ENCODE measurements at places on chromosomes 4 and X.

GRCh38 chrX:9310616-9311015, 154.2 kb upstream of the TBL1X start:
- no peak for DNase-seq

DNA sequence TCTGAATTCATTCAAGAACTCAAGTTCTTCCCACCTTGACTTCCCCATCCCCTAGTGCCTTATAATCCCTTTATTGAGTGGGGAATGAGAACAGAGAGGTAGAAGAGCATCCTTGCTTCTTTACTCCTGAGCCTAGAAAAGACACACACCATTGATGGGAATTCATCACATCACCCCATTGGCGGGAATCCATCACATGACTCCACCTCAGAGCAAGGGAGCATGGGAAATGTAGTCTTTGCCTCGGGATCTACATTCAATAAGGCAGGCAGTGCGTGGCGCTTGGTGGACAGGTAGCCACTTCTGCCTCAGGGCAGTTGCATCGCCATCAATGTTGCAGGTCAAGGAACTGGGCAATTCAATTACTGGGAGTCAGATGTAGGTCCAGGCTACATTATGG, 50.7 kb downstream of the MXRA5 start:
- no peak for DNase-seq

DNA sequence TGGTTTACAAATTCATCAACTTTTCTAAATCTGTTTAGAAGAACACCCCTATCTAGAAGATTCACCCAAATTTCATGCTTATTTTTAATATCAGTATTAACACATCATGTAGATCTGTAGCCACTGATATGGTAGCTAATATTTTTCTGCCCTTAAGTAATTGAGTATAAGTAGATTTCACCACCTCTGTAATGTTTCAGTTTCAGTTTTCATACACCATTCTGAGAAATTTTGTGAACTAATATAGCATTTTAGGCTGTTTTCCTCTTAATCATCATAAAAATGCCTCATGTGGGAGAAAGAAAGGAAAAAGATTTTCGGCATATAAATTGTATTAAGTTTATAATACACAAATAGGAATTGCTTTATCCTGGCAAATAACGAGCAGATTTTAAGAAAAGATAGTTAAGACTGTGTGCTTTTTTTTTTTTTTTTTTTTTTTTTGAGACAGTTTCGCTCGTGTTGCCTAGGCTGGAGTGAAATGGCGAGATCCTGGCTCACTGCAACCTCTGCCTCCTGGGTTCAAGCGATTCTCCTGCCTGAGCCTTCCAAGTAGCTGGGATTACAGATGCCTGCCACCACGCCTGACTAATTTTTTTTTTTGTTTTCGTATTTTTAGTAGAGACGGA, 21.4 kb upstream of the RBPJ start:
- no peak for DNase-seq

GRCh38 chrX:72051589-72051988, 80.1 kb downstream of the RTL5 start:
- no peak for DNase-seq

- DNase-seq: no peak
Measured at GRCh38 chr4:173520921-173521466, 9.0 kb downstream of the HAND2 start.

DNA sequence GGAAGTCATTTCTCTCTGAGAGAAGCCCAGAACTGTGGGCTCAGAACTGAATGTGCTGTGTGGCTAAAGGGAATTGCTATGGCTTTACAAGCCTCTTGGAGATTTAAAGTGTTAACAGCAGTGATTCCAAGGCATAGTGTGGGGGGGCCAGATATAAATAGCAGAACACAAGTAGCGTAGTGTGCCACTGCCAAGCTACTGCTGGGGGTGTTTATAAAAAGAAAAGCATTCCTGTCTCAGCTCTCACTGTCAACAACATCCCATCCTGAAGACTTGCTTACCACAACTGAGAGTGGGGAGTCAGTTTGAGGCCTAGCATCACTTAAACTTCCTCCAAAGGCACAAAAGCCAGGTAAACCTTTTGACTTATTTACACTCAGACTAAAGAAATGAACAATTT, at the start of gene ART3:
Gene ART3, plus strand, starts transcription at position 242 of the 400 bp plus-strand sequence. CDS start 1,181 bp downstream, outside the sequence.
- DNase-seq: no peak

- DNase-seq: no peak
Measured at GRCh38 chr4:7903791-7904516, 35.7 kb downstream of the AFAP1 start.

DNA sequence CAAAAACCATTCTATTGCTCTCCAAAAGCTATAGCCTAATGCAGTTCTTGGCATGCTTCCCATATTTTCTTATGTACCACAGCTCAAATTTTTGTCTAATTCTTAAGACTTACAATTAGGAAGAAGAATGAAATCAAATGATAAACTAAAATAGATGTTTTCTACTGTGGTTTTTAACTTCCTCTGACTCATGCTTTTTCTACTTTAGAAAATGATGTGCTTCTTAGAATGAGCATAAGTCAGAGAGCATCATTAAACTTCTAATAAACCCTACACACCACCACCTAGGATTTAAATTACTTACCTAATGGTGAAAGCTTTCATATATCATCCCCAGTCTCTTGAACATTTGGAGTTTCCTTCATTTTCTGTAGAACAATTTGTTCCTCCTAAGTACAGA, 217.0 kb upstream of the NDST3 start:
- DNase-seq: no peak

DNA sequence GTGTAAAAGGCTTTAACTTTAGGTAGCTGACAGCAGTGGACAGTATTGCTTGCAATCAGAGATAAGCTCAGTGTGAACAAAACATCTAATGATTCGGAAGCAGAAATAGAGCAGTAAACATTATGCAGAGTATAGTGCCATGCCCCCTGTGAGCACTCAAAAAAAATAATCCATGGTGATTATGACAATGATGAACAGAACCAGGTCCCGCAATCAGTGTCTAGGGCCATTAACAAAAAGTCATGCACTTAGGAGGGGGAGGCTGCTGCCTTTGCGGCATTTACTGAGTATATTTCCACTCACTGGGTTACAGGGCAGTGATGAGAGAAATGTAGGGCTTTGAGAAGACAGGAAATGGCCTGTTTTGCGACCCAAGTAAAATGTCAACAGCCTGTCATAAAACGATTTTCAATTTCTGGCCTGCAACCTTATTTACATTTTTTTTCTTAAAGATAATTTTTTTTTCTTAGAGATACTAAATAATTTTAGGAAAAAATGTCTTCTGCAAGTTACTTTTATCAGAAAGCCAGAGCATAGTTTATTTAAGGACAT, 27.3 kb upstream of the NEIL3 start:
- DNase-seq: no peak

GRCh38 chr4:84419201-84419600, 79.9 kb downstream of the NKX6-1 start:
- DNase-seq: no peak

- no peak for DNase-seq
Measured at GRCh38 chr4:155434904-155435303, 58.1 kb upstream of the MAP9 start.

DNA sequence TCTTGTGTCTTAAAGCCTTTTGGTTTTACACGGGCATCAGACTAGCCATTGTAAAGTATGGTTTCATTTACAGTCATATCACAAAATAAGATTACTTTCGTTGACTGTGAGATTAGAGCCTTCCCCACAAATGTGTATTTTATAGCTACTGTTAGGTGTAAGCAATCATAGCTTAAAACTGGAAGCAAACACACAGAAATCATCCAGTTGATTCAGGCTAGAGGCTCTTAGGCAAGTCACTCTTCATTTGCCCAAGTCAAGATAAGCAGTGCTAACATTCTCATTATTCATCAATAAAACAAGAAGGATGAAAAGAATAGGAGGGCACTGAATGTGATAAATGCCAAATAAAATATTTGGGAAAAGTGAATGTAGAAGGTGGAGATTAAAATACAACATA, 448.7 kb upstream of the FAM241A start:
- no peak for DNase-seq

DNA sequence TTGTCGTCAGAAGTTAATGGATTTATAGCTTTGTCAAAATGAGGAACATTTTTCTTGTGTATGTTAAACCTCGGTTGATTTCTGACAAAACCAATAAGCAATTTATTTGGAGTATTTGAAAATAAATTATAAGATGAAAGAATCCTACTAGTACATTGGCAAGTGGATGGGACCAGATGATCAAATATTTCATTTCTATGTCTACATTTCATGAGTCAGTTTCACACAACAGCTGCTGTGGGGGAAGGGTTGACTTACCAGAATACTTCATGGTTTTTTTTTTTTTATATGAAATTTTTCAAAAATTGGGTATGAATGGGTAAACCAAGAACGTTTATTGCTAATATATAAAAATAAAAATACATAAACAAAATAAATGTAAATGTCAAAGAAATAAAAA, 39.4 kb downstream of the RAPGEF2 start:
- DNase-seq: no peak

- no peak for DNase-seq
Measured at GRCh38 chr4:109462802-109463201, 29.2 kb downstream of the SEC24B start.

GRCh38 chr4:91099666-91100065, 972.5 kb downstream of the CCSER1 start:
- DNase-seq: no peak

DNA sequence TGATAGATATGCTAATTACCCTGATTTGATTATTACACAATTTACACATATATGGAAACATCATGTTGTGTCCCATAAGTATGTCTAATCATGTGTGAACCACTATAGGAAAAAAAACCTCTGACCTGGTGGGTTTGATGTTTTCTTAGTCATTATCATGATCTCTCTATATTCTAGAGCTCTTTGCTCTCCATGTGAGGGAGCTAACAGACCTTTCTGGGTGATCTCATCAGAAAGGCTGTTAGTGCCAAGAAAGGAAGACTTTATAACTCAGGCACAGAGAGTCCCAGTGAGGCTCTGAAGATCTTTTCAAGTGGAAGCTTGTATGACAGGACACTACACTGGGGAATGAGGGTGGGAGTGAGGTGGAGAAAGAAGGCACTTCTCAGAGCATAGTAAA, 527.7 kb upstream of the MAGEB2 start:
- DNase-seq: no peak

GRCh38 chr4:85028910-85029309, 62.4 kb upstream of the WDFY3 start:
- no peak for DNase-seq

DNA sequence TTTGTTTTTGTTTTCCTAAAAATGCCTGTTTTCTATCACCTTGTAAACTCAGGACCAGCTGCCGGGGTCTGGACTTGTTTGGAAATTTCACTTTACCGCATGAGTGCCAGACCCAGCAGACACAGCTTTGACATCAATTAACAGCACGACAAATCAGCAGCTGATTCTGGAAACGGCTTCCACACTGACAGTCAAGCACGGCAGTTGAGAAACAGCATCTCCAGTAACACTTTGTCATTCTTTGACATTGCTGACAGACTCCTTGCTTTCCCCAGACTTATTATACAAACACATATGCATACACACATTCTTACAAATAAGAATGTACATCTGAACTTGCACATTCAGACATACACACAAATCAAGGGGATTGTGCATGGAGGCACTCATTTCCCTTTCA, 1017.6 kb upstream of the HS3ST1 start:
- no peak for DNase-seq

DNA sequence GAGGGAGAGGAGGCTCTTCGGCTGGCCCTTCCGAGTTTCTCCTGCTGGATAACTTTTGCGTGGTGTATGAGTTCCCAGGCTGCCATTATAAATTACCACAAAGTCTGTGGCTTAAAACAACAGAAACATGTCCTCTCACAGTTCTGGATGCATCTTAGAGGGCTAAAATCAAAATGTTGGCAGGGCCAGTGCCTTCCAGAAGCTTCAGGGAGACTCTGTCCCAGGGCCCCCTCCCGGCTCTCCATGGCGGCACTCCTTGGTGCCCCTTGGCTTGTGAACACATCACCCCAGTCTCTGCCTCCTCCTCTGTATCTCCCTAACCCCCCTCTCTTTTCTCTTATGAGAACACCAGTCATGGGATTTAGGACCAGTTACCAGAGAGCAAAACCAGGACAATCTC, 23.3 kb upstream of the PPP2R2C start:
- no peak for DNase-seq

- no peak for DNase-seq
Measured at GRCh38 chr4:39682138-39682537, 15.8 kb upstream of the UBE2K start.

GRCh38 chr4:171022824-171023230, 790.4 kb upstream of the GALNTL6 start:
- no peak for DNase-seq

GRCh38 chr4:54585321-54586000, 72.3 kb upstream of the KIT start:
- DNase-seq: no peak

DNA sequence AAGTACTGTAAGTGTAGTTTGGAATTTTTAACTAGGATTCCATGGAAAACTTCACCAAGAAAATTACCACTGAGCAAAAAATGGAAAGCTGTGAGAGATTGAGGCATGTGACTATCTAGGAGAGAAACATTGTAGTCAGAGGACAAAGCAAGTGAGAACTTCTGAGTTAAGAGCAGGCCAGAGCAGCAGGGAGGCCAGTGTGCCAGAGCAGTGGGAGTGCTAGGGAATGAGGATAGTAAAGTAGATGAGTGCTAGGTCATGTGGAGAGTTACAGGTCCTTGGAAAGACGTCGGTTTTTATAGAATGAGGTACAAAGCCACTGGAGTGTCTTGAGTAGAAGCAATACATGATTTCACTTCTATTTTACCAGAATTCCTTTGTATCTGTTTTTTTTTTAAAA, 52.7 kb upstream of the FAT4 start:
- DNase-seq: no peak

GRCh38 chr4:137029026-137029425, 503.3 kb downstream of the PCDH18 start:
- DNase-seq: no peak

DNA sequence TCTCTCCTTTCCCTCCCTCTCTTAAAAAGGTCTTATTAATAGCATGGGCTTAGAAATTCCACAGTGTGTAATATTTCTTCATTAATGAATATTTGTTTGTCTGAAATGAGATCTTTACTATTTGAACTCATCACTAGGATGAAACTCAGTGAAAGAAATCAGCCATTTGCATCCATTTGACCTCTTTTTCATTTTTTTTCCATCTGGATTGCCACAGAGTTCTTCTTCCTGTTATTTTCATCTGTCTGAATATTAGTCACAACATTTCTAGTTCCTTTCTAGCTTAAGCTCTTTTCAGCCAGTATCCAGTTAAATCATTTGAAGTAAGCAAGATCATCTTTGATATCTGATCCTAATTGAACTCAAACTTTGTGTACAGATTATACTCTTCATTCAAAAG, 69.2 kb upstream of the PLS3 start:
- no peak for DNase-seq

- DNase-seq: no peak
Measured at GRCh38 chr4:41620594-41621256, 82.8 kb downstream of the LIMCH1 start.

DNA sequence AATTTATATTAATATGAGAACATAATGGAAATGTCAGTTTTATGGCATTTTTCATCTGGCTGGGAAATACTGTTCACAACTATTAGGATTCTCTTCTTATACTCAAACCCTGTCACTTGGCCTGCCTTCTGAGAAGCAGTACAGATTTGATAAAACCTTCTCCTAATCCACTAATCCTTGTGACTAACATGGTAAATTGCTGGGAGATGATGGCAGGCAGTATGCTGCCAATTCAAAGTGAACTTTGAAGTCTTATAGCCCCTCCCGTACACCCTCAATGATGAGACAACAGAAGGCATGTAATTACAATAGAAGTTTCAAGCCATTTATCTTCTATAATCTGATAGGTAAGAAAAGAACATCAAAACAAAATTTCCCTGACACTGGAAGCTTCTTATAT, 36.9 kb downstream of the PAQR3 start:
- DNase-seq: no peak

Data from DMS79 treated with DMSO at 0.1 percent for 48 hours (cell line).